ENCODE measurements at places on chromosomes 3 and 15.

DNA sequence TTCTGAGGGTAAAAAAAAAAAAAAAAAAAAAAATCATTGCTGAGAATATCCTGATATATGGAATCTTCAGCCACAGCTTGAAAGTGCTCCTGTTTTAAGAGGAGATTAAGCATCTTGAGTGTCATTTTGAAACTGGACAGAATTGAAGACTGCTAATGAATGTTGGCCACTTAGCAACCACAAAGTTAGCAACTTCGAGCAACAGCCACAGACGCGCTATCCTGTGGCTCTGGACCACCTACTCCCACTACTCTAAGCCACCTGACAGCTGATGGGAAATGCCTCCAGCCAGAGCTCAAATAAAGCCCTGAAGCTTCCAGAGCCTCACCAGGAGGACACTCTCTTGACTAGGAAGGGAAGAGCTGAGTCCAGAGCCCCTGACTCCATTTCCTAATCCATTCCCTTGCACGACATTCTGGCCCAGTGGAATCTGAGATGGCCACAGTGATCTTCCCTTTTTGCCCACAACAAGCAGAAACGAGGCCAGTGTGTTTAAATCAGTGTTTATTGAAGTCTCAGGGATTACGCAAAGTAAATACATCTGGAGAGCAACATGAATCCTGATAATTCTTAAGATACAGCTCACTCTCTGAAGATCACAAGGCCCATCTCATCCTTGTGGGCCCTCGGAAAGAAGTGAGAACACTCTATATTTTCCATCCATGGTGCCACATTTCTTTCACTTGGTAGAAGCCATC is 58.6 kb downstream of the TMEM212 start:
- ATAC-seq: no peak

- no peak for ATAC-seq
Observed at GRCh38 chr3:18499301-18499700, 74.2 kb upstream of the SATB1 start.

GRCh38 chr3:141114179-141114745 is 63.1 kb downstream of the SPSB4 start:
- ATAC-seq: no peak

DNA sequence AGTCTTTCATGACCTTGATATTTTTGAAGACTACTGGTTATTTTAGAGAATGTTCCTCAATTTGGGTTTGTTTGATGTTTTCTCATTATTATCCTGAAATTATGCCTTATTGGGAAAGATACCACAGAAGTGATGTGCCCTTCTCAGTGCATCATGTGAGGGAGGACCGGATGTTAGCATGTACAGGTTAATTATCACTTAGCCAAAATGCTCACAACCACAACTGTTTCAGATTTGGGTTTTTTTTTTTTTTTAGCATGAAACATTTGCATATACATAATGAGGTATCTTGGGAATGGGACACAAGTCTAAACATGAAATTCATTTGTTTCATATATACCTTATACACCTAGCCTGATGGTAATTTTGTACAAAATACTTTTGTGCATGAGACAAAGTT is 59.8 kb downstream of the PIK3R4 start:
- no peak for ATAC-seq

DNA sequence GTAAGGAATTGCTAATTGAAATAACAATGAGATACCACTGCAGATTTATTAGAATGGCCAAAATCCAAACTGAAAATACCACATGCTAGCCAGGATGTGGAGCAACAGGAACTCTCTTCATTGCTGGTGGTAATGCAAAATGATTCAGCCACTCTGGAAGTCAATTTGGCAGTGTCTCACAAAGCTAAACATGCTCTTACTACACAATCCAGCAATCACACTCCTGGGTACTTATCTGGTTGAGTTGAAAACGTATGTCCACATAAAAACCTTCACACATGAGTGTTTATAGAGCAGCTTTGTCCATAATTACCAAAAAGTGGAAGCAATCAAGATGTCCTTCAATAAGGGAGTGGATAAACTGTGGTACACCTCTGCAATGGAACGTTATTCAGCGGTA is 113.3 kb downstream of the SMAD6 start:
- ATAC-seq: no peak

- no peak for ATAC-seq
Observed at GRCh38 chr3:27594096-27594690, 110.0 kb upstream of the SLC4A7 start.

GRCh38 chr15:72077950-72078349 is 40.0 kb downstream of the MYO9A start:
- ATAC-seq: no peak

DNA sequence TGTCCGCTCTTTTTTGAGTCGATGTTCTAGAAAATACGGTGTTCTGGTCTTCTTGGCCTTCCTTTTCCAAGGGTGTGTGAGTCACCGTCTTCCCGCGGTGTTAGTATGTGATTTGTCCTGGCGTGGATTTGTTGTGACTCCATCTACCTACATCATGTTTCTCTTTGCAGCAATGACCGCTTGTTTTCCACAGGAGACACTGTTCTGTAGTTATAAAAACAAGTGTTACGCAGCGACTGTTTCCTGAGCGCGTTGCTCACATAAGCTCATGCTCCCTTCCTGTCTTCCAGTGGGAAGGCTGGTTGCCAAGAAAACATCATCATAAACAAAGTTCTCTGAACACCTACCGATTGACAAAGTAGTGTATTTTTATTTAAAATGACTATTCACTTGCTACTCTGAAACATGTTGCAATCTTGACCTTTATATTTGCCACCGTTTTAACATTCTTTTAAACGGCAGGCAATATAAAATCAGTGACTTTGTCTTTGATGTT is 19.0 kb downstream of the USP13 start:
- ATAC-seq: no peak

- no peak for ATAC-seq
Observed at GRCh38 chr15:48469271-48469670, 138.0 kb downstream of the DUT start.

DNA sequence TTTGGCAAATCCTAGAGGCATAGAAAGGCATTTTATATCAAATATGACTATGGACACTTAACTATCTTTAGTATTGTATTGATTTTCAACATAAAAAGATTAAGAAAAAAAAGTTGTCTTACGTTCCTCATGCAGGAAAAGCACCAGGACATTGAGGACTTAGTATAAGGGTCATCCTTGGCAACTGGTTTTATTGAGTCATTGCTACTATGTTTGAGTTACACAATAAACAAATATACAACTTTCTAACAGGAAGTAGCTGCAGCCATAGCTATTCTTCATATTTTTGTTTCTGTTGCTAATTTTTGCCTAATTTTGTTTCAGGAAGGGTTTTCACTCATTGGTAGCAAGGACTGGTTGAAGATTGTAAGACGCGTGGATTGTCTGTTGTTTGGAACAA is 93.0 kb downstream of the NPTN start:
- no peak for ATAC-seq

DNA sequence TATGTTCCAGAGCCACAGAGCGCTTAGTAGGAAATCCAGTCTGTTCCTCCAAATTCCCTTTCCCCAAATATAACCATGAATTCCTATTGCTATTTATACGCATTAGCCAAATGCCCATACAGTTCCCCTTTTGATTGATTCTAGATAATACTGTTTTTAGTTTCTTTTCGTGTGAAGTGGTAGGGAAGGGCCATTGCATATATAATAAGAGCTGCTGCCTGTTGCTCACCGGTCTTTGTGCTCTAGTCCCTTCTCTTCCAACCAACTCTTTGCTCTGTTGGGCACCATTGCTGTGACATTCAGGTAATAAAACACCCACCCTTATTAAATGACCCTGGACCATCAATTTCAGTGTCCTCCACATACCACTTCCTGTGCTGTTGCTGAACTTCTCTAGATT is 379.9 kb upstream of the KCNMB2 start:
- ATAC-seq: no peak

DNA sequence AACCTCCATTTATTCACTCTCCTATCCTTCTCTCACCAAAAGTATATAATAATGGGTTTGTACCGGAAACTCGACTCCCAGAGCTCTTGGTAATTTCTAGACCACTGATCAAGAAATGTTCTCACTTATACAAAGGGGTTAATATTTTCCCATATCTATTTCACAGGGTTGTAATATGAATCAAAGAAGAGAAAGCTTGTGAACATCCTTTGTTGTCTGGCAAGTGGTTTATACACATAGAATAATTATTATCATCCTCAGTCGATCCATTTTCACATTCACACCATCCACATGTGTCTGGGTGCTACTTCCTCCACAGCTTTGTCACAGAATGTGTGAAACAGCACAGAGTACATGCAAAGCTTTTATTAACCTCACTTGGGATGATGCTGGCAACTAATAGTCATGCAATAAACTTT is 29.9 kb upstream of the STT3B start:
- ATAC-seq: no peak
